ENCODE measurements at places on chromosomes 6 and 20.

DNA sequence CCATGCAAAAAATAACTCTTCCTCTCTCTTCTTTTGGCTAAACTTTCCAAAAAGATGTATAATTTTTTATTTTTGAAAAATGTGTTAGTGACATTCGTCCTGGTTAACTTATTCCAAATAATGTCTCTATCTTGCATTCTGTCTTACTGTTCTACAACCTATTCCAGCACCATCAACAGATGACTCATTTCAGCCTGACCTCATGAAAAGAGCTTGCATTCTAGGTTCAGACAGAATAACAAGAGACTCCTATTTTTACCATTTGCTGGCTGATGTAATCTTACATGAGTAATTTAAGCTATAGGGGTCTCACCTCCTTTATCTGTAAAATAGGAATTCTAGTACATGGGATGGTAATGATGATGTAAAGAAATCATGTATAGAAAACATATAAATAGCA lies 109.0 kb downstream of the FUT9 start:
- no peak for DNase-seq

DNA sequence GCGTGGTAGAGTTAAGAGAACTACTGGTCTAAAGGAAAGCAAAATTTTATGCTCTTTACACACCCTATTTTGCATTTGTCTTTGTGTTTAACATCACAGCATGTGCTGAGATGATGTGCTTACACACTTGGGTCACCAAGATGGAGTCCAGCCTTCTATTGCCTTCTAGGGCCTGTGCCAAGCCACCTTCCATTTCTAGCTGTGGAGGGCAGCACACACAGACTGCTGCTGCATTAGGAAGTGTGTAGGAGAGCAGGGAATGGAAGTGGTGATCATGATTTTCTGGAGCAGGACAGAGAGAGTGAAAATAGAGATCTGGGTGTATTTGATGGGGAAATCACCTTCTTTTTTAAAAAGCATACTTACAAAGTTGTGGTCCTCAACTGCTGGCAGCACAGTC lies 191.6 kb downstream of the SOX4 start:
- no peak for DNase-seq

GRCh38 chr20:47118206-47118605 lies 223.6 kb downstream of the EYA2 start:
- no peak for DNase-seq

DNA sequence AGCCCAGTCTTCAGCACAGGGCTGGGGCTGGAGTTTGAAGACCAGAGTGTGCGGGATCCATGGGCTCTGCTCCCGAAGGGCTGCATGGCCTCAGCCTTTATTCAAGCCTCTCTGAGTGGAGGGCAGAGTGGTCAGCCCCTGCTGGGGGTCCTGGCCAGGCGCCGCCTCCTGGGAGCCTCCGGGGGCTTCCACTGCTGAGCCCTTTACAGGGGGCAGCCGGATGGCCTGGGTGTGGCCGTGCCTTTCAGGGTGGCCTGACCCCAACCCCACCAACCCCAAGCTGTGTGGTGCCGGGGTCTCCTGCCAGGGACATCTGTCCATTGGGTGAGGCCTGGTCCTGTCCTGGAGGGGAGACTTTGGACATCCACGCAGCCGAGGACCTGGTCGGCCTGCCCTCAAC lies 76.0 kb upstream of the SLCO4A1 start:
- DNase-seq = no peak

- DNase-seq = peak; percentile 72
These were observed 3.0 kb downstream of the E2F3 start for GRCh38 chr6:20404641-20405032.

GRCh38 chr6:164151161-164152120 lies 736.9 kb downstream of the QKI start:
- DNase-seq = no peak

DNA sequence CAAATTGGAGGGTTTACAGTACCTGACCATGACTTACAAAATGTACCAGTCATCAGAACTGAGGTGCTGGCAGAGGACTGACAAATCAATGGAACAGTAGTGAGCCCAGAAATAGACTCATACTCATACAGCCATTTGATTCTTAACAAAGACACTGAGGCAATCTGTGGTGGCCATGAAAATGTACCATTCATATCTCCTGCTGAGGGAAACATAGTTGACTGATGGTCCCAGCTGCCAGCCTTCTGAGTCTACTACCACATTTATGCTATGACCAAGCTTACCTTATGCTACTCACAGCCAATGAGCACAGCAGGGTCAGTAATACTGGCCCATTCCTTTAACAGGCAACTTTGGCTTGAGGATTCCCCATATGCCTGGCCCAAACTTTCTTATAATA lies 88.6 kb downstream of the WASF1 start:
- no peak for DNase-seq

DNA sequence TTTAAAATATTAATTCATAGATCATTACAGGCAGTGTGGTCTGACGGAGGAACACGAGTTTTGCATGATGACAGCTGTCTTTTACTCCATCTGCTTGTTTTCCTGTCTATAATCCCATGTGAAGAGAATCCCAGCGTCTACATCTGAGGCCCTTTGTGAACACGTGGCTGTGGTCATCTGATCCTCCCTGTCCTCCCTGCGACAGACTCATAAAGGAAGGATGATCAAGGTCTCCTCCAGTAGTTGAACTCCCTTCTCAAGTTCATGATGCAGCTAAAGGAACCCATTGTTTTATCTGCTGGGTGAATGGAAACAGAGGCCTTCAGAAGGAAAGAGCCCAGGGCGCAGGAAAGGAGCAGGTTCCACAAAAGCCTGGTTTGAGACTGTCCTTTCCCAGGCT lies 435.8 kb upstream of the JARID2 start:
- DNase-seq = no peak

- peak; percentile 76 for DNase-seq
These were observed 85.9 kb downstream of the SMOC2 start for GRCh38 chr6:168526841-168527281.

- DNase-seq = no peak
These were observed at the start of gene DLGAP4 for GRCh38 chr20:36305602-36306551. TSS of gene DLGAP4 (plus strand) at chr20:36306339. CDS start at chr20:36431718, 125,379 bp downstream.

GRCh38 chr6:106508834-106509233 lies 120.5 kb downstream of the RTN4IP1 start:
- DNase-seq = peak; percentile 88

DNA sequence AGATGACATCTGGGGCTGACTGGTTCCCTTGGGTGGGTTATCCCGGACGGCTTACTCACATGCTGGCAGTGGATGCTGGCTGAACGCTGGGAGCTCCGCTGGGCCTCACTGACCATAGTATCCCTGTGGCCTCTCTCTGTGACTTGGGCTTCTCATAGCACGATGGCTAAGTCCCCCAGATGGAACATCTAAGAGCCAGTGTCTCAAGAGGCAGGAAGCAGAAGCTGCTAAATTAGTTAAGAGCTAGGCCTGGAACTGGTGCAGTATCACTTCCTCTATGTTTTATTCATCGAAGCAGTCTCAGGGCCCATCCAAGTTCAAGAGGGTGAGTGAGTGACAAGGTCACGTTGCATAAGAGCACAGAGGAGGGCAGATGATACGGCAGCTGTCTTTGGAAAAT lies 116.5 kb upstream of the LAMP5 start:
- DNase-seq = peak; percentile 27

GRCh38 chr6:144340541-144341371 lies 55.6 kb downstream of the UTRN start:
- peak; percentile 58 for DNase-seq

DNA sequence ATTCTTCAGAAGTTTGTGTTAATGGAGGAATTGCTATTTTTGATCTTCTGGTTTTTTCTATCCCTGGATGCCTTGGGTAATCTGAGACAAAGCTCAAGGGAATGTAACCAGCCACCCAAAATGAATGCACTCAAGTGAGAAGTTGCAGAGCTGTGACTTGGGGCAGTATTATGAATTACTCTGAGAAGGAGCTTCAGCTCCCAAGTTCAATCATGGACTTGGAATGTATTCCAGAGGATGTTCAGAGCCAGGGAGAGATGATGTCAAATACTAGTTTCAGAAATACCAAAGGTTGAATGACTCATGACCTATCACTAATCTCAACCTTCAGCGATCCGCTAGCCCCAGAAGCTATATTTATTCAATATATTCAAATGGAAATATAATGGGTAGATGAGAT lies 375.2 kb upstream of the PLCB4 start:
- peak; percentile 85 for DNase-seq

GRCh38 chr6:6635869-6636268 lies 47.3 kb downstream of the LY86 start:
- no peak for DNase-seq

DNA sequence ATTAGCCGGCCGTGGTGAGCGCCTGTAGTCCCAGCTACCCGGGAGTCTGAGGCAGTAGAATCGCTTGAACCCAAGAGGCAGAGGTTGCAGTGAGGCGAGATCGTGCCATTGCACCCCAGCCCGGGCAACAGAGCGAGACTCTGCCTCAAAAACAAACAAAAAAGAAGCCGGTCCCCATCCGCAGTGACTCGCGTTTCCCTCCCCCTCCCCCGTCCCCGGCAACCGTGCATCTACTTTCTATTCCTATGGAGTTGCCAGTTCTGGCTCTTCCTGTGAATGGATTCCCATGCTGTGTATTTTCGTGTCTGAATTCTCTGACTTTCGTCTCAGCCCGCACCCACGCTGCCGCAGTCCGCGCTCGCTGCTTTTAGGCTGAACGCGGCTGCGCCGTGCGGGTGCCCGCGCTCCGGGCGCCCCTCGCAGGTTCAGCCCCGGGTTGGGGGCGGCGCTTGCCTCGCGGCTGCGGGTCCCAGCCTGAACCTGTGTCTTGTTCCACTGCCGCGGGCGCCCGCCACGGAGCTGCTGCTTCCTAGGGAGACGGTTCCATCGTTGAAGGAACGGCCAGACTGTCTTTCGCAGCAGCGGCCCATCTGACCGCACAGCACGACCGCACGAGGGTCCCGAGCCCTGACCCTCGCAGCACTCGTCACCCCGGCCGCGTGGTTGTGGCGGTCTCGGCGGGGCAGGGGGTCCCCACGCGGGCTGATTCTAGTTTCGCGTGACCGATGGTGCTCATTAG lies 1.1 kb upstream of the MRGBP start:
- peak; percentile 45 for DNase-seq

DNA sequence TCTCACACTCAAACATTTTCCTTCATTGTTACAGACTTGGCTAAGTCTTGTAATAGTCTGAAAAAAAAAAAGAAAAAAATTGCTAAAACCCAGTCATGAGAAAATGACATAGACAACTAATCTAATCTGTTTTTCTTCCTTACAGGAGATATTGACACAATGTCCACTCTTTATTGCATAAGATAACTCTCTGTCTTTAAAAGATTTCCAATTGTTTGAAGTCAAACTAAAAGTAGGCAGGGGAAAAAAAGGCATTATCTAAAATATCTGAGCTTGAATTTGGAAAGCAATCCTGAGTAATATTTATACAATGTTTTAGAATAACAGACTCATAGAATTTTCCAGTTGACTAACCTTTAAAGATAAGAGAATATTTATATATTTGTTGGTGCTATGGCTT lies 233.0 kb upstream of the CEP162 start:
- no peak for DNase-seq

DNA sequence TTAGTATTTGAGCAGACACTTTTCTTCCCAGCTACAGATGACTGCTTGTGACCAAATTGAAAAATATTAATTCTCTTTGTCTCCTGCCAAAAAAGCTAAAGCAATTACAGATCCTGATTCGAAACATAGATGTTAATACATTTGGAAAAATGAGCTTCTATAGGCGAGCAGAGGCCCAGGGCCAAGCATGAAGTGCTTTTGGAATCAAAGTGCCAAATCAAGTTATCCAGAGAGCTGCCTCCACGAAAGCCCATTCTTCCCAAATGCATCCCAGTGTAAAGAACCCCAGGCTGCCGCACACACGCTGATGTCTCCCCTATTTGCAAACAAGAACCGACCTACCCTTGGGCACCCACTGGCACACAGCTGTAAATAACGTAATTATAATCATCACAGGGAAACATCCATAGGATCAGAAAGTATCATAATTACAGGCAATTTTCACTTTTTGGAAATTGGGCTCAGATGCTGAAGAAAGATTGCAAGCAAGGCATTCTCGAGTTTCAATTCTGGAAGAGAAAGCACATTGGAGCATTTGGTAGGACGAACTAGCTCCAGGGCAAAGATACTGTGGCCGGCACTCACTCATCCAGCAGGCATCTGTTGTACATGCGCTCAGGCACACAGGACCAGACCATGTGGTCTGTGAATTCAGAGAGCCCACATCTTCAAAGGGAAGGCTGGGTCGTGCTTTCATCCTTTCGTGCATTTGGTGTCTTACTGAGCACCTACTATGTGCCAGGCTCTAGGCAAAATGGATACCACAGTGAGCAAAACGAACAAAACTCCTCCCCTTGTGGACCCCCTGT lies 45.9 kb downstream of the BMP7 start:
- no peak for DNase-seq

- no peak for DNase-seq
These were observed 320.9 kb upstream of the CITED2 start for GRCh38 chr6:139695361-139695760.

GRCh38 chr20:51393571-51393970 lies 148.9 kb downstream of the NFATC2 start:
- no peak for DNase-seq

- no peak for DNase-seq
These were observed 24.2 kb upstream of the PNPLA1 start for GRCh38 chr6:36245572-36246061.

DNA sequence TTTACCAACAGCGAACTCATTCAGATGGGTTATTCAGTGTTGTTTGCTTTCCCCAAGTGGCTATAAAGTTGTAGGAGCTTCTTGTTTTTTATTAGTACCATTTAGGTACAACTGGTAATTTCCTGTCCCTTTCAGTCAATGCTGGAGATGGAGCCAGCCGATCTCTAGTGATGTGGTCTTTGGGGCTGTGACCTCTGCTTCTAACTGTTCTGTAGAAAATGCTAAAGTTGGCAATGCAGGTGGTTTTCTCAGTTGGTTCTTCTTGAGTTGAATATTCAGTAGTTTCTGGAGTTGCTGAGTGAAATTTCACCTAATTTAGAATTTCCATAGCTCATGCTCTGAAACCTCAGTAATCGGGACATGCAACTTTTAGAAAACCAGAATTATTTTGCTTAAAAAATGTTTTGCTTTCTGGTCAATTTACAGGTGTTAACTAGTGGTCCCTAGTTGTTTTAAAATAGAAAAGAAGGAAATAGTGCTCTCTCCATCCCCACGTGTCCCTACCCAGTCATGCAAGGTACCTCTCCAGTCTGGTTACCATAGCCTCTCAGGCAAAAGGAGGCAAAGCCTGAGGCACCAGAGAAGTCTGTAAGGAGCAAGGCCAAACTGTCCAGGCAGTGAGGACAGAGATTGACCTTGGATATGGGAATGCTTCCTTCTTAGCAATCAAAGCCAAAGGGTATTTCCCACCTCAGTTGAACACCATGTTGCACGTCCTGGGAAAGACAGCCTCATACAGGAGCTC lies 27.3 kb upstream of the GABRR1 start:
- no peak for DNase-seq

DNA sequence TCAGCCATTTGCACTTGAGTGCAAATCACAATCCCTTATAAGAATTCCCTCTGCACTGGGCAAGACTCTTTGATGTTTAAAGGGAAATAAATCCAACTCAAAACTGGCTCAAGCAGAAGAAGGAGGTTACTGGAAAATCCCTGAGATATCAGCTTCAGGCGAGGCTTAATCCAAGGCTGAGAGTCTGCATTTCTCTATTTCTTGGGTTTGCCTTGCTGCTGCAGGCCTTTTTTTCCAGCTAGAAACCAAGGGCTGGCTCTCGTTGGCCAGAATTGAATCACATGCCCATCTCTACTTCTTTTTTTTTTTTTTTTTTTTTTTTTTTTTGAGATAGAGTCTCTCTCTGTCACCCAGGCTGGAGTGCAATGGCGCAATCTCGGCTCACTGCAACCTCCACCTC lies 11.7 kb downstream of the HCK start:
- no peak for DNase-seq

GRCh38 chr6:27771235-27771634 lies 141.0 kb downstream of the OR2B2 start:
- DNase-seq = no peak
